Stimulated activated CD8-positive, alpha-beta memory T cell treated with anti-CD3 and anti-CD28 coated beads, Interleukin-2, amount 100 ng/mL, for 1 hour (primary cell): ENCODE measurements at places on chromosomes 1 and 21.

- no peak for DNase-seq
Measured at GRCh38 chr1:107670397-107671040, 294.5 kb downstream of the VAV3 start.

GRCh38 chr1:81126989-81127581 lies 673.6 kb upstream of the ADGRL2 start:
- no peak for DNase-seq

DNA sequence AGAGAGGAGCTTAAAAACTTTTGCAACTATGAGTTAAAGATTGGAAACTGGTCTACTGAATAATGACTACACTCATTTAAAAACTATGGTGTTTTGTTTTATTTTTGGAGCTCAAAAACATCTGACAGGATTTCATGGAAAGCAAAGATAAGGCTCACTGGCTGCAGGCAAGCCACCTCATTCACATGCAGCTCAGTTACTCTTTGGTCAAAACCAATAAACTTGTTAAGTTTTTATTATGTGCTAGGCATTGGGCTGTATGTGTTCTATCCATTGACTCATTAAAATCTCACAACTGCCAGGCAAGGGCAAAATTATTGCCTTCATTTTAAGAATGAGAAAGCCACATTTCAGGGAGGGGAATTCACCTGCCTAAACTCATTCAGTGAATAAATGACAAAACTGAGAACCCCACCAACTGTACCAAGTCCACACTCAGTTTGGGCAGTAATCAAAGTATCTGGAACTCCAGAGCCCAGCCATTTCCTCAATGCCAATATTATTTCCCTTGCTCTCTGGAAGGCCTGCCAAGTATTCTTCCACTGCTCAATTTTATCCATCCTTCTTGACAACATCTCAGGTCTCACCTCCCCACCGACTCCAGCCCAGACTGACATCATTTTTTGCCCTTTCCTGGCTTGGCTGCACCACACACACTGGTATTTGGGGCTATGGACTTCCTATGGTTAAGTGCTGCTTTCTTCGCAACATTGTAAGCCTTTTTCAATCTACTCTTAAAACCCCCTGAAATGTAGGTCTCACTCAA lies 401.1 kb upstream of the NFIA start:
- no peak for DNase-seq

DNA sequence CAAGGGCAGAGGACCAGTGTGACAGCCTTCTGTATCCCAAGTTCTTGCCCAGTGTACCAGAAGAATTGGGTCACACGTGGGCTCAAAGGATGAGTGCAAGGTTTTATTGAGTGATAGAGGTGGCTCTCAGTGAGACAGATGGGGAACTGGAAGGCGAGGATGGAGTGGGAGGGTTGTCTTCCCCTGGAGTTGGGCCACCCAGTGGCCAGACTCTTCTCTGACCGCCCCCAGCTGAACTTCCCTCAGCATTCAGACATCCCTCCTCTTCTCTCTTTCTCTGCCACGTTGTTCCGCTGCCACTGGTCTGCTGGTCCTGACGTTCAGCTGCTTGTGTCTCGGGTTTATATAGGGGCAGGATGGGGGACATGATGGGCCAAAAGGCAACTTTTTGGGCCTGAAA lies 150.1 kb upstream of the IVNS1ABP start:
- no peak for DNase-seq

GRCh38 chr1:210263963-210264362 lies 31.4 kb downstream of the SERTAD4 start:
- no peak for DNase-seq

DNA sequence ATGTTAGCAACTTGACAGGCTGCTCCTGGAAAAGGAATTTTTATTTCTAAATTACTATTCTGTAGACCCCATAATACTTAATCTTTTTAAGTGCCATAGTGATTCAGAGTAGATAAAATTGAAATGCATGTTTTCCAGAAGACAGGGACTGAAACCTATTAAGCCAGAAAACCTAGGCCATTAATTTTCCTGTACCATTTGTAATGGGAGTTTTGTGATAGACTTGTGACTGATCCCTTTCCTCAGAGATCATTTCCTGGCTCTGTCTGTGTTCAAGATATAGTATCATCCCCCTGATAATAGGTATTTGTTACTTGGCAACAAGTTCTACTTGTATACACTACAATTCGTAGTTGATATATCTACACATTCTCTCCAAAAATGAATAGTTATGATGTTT lies 1609.8 kb downstream of the AMY1C start:
- no peak for DNase-seq

GRCh38 chr1:8364528-8365442 lies 46.9 kb downstream of the SLC45A1 start:
- DNase-seq: no peak

DNA sequence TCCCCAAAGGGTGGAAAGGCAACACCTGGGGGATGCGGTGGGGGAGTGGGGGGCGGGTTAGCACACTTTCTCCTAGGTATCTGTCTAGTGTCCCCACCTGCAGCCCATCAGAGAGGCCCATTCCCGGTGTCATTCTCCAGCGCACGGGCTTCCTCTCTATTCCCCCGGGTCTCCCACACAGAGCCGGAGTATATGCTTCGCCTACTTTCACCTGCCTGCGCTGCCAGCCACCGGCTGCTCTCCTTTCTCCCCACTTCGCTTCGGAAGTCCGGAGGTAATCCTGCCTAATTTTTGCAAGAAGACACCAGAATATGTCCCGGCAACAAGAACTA lies 852 bp downstream of the RGS7 start:
- no peak for DNase-seq

DNA sequence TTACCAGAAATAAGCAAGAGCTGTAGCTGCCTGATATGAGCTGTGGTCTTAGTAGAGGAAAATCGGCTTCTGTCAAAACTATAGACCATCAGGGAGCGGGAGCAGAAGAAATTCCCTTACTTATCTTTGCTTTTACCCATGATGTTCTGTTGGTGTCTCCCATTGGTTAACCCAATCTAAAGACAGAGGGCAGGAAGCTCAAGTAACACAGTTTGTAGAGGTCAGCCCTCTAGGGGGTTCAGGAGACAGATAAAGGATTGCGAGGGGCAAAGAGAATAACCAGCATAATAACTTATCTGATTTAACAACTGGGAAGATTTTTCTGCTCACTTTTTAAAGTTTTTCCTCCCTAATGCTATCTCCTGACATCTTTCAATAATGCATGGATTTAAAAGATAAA lies 142.4 kb downstream of the NTMT2 start:
- DNase-seq: no peak

DNA sequence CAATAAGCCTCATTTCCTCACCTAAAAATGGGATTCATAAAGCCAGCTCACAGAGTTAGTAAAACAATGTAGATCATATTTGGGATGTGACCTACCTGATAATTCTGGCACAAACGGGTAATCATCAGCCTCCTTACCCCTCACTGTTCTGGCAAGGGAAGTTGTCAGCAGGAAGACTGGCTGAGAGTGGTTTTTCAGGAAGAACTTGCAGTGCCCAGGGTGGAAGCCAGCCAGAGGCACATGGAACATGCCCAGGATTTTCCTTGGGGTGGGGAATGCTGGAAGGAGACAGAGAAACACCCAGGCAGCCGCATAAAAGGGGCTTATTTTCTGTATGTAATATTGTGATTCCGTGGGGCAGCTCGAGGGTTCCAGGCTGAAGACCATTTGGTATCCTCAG lies 7.7 kb upstream of the SLC5A9 start:
- DNase-seq: no peak

DNA sequence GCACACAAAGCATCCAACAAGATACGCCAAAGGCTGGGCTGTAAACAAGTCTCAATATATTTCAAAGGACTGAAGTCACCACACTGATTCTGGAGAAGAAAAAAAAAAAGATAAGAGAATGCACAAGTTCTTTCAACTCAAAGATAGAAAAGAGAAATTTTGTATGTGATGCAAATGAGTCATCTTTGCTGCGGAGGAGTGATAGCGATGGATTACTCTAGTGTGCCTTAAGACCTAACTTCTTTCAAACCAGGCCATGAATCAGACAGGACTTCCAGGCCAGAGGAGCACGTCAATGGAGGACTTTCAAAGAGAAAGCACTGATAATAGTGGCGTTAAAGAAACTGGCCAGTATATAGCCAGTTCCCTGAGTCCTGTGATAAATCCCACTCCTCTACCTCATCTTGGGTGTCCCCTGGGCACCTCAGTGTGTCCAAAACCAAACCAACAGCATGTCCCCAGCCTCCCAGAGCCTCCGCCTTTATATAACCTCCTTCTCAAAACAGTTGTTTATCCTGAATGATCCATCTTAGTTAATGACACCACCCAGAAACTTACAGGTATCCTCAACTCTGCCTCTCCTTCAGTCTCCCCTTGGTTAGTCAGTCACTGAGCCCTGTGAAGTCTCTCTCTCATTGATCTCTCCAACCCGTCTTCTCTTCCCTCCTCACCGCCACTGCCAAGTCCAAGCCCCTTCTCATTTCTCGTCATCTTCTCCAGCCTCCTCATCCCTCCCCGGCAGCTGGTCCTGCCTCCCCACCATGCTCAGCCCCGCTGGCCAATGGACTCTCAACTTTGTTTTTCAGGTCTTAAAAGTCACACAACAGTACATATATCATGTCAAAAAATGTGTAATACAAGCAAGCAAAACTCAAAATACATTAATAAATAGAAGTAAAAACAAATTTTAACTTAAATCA lies 47.2 kb upstream of the IFFO2 start:
- no peak for DNase-seq

DNA sequence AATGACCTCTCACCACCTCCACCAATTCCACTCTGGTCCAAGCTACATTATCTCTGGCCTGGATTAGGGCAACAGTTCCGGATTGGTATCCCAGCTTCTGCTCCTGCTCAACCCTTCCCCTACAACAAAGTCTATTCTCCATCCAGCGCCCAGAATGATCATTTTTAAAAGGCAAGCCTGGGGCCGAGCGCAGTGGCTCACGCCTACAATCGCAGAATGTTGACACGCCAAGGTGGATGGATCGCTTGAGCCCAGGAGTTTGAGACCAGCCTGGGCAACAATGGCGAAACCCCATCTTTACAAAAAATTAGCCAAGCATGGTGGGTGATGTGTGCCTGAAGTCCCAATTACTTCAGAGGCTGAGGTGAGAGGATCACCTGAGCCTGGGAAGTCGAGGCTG lies 2.2 kb downstream of the LYST start:
- no peak for DNase-seq

DNA sequence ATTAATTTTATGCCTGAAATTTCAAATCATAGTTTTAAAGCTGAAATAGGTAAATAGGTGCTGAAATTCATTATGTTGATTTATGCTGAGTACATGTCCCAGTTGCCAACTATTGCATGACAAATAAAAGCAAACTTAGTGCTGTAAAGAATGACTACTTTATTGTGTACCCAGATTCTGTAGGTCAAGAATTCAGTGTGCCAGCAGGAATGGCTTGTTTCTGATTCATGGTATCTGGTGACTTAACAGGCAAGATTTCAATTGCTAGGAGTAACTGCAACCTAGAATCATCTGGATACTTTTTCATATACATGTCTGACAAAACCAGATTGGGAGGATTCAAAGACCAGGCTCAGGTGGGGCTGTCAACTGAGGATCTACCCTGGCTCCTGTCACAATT lies 678.4 kb upstream of the ADAMTS5 start:
- no peak for DNase-seq

DNA sequence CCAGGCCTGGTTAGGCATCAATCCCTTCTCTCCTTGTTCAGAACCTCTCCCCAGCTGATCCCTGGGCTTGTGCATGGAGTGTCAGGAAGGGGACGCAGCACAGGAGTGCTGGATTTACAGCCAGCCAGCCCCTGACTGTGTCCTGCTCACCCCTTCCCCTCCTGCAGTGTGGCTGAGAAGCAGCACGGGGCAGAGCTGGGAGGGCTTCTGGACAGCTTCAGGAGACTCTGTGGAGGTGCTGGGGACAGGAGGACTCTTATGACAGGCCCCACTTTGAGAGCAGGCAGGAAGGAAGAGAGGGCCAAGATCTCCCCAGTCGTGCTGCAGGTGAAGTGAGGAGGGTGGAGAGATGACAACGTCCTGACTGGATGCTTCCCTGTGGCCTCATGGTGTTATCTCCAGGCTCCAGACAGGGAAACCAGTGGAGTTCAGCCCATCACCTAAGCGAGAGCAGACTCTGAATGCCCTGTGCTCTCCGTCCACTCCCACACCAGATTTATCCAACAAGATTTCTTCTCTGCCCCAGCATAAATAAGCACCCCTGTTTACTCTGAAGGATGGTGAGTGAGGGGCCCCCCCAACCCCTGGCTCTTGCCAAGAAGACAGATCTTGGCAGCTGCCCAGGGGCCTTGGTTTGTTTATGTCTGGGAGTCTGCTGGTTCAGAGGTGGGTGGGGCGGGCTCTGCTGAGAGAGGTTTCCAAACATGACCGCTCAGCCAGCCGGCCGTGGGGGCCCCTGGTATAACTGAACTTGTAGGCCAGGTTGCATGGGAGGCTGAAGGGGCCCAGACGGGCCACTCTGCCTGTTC lies 21.3 kb downstream of the TMCC2 start:
- DNase-seq: no peak

- no peak for DNase-seq
Measured at GRCh38 chr1:14300991-14301703, 297.3 kb upstream of the KAZN start.

DNA sequence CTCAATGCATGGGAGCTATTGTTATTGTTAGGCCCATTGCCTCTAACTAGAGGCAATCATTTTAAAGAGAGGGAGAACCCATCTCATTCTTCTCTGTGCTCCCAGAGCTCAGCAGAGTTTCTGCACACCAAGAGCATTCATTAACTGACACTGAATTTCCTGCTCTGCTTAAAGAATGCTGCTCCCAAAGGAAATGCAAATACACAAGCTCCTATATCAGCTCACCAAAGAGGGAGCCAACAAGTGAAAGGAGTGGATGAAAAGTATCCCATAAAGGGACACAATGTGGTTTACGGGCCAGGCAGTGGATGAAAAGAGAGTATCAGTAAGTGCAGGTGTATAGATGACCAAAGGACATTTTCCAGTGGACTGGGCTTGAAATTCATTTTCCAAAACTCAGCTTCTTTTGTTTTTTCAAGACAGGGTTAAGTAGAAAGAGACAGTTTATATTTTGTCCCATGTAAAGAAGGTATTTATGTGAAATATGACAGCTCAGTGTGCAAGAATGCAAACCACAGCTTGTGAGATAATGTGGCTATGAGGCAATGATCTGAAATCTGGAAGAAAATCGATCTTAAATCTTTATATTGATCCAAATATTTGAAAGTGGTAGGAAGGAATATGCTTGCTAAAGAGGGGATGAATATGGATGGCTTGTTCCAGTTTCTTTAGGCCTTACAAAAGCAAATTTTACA lies 207.7 kb upstream of the CAMK1G start:
- no peak for DNase-seq

DNA sequence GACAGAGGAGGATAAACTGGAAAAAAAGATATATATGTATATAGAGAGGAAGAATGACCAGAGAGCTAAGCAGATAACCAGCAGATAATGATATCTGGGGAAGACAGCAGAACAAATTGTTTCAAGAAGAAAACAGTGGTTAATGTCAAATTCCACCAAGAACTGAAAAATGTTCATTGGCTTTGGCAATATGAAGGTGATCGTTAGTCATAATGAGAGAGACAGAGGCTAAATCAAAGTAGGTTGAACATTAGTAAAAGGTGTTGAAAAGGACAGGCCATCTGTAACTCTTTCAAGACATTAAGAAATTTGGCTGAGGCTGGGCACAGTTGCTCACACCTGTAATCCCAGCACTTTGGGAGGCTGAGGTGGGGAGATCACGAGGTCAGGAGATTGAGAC lies 25.3 kb upstream of the CR2 start:
- no peak for DNase-seq

- no peak for DNase-seq
Measured at GRCh38 chr1:42742617-42743316, 2.7 kb upstream of the CLDN19 start.

- no peak for DNase-seq
Measured at GRCh38 chr1:55155522-55155921, 59.6 kb downstream of the USP24 start.
